Activated CD8-positive, alpha-beta T cell treated with anti-CD3 and anti-CD28 coated beads for 36 hours (primary cell): ENCODE measurements at places on chromosomes 6 and 20.

DNA sequence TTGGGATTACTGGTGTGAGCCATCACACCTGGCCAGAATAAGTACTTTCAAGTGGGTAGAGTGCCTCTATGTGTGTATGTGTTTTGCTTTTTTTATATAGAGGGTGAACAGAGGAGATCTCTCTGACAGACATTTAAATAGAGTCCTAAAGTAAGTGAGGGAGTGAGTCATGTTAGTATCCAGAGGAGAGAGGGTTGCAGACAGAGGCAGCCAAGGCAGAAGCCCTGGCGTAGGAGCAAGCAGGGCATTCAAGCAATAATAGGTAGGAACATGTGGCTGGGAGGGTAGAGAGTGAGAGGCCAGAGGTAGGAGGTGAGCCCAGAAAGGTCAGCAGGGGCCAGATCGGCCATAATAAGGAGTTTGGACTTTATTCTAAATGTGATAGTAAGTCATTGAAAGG is 48.9 kb downstream of the PHF20 start:
- DNase-seq, result no peak

DNA sequence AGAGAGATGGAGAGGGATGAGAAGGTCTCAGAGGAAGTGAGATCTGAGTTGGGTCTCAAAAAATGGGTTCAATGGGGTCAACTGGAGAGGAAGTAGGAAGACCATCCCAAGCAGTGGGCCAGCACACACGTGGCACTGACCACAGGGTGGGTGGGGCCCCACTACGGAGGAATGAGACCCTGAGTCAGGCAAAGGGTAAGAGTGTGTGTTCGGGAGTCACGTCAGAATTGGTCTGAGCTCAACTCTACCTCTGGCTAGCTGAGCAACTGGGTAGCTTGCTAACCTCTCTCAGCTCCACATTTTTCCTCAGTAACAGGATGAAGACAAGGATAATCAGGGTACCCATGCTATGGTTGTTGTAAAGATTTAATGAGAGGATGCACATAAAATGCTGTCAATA is 79.0 kb downstream of the TRERF1 start:
- DNase-seq, result no peak

DNA sequence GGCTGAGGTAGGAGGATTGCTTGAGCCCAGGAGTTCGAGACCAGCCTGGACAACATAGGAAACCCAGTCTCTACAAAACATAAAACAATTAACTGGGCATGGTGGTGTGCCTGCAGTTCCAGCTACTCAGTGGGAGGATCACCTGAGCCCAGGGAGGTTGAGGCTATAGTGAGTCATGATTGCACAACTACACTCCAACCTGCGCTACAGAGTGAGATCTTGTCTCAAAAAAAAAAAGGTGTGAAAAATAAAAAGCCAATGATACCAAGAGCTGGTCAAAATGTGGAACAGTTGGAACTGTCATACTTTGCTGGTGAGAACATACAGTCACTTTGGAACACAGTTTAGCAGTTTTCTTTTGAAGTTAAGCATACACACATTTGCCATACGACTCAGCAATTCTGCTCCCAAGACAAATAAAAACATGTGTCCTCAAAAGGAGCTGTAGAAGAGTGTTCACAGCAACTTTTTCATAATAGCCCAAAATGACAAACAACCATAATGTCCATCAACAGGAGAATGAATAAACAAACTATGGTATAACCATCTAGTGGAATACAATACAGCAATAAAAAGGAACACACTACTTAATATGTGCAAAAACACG is 21.6 kb upstream of the FKBP5 start:
- peak; percentile 74 for DNase-seq

DNA sequence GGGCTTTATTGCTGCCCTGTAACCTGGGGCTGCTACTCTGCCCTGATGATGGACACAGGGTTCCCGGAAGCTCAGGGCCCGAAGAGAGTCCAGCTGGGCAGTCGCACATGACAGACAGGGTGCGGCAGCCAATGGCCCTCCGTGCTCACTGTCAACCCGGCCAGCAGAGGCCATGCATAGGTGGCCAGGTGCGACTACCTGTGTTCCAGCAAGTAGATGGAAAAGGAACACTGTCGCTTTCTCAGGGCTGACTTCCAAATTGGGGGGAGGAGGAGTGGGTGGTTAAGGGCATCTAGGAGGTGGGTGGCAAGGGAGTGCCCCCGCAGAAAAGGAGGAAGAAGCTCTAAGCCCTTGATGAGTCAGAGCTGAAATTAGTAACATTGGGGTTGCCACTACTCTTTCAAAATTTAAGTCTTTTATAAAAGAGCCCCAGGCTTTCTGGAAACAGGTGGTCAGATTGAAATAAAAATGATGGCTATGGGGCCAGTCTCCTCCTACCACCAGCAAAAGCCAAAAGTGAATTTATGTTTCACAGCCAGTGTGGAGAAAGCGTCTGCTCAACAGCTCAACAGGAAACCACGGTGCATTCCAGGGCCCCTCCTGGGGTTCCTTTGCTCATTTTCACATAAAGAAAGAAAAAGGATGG is 2.3 kb upstream of the RAMACL start:
- peak; percentile 6 for DNase-seq

GRCh38 chr20:47727909-47728361 is 57.3 kb downstream of the SULF2 start:
- no peak for DNase-seq

DNA sequence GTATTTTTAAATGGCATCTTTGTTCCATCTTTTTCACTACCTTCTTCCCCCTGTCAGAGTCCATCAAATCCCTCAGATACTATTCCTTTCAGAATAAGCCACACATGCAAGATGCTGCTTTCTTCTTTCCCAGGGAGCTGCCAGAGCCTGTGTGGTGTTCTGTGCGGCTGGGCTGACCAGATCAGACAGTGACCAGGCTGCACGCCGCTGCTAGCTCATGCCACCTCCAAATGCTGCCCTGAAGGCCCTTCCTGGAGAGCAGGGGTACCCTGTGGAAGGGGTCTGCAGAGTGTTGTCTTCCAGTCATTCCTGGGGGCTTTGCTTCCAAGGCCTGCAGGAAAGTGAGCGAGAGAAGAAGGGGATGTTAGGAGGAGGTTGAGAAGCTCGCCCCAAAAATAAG is 179.1 kb upstream of the SUPT3H start:
- DNase-seq, result no peak

DNA sequence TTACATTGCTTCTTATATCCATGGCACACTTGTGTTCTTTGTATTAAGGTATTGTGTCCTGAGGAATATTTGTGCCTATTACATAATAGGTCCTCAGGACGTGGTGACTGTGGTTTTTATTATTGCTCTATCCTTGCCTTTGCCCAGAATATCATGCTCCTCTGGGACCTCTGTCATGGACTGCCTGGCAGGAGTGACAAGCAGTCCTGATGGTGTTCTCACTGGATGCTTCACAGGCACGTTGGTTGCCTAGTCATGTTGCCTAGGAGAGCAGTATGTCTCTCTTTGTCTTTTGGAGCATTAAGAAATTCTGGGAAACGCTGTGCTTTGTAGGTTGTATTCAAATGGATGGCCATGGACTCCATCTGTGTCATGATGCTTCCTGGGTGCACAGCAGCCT is 24.7 kb upstream of the MROH8 start:
- no peak for DNase-seq

DNA sequence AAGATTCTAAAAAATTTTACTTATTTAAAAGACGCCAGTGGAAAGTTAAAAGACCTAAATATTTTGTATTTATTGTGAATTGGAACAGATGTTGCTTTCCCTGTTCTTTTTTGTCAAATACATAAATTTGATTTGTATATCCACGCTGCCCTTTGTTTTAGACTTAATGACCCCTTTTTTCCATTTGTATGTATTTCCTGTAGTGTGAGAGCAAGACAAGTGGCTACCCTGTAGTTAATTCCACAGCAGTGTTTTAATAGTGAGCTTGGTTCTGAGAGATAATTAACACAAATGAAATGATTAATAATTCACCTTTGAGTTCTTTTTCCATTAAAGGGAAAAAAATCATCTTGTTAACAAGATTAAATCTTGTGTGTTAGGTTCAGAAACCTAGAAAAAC is 16.6 kb downstream of the SH3BGRL2 start:
- no peak for DNase-seq

DNA sequence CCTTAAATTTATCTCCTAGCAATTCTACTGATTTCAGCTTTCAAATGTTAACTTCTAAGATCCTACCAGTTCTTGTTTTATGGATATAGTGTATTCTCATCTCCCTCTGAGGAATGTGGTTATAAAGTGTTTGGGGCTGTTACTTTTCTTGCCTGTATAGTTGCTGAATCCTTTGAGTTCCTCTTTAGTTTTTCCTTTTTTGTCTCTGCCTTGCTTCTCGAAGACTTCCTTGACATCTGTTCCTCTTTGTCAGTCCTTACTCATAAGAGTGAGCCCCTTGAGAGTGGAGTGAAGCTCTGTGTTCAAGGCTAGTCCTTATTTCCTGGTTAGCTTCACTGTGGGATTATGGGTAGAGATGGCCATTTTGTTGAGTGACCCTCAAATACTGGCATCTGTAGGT is 84.6 kb downstream of the ELOVL4 start:
- DNase-seq, result no peak

- DNase-seq, result no peak
These were observed 898 bp downstream of the XRN2 start for GRCh38 chr20:21303872-21304586.

GRCh38 chr6:27297484-27297856 is 14.6 kb downstream of the POM121L2 start:
- no peak for DNase-seq

- no peak for DNase-seq
These were observed 22.7 kb downstream of the SLC16A10 start for GRCh38 chr6:111110036-111110435.

GRCh38 chr6:154230910-154231595 is 125.5 kb downstream of the IPCEF1 start:
- no peak for DNase-seq

- no peak for DNase-seq
These were observed 104.3 kb upstream of the BEND6 start for GRCh38 chr6:56850626-56851025.

GRCh38 chr20:31666258-31667042 is 28.7 kb downstream of the COX4I2 start:
- DNase-seq, result peak; percentile 58

DNA sequence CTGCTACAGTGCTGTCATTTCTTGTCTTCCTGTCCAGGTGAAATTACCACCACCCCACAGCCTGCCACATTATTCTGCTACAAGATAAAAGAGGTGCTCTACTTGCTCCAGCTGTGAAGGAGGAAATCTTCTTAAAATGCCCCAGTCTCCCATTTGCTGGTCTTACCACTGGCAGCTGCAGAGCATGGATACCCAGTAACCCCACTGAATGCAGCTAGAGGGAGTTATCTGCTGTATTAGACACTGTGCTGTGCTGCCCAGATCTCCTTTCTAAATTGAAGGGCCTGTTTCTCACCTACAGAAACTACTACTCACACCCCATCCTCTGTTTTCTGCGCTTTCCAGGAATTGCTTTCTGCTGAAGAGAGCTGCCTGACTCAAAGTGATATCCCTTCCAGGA is 517.8 kb downstream of the PKHD1 start:
- no peak for DNase-seq

GRCh38 chr6:126650931-126651330 is 311.0 kb downstream of the CENPW start:
- no peak for DNase-seq

GRCh38 chr6:40387127-40387870 is 199.9 kb downstream of the LRFN2 start:
- DNase-seq, result no peak

DNA sequence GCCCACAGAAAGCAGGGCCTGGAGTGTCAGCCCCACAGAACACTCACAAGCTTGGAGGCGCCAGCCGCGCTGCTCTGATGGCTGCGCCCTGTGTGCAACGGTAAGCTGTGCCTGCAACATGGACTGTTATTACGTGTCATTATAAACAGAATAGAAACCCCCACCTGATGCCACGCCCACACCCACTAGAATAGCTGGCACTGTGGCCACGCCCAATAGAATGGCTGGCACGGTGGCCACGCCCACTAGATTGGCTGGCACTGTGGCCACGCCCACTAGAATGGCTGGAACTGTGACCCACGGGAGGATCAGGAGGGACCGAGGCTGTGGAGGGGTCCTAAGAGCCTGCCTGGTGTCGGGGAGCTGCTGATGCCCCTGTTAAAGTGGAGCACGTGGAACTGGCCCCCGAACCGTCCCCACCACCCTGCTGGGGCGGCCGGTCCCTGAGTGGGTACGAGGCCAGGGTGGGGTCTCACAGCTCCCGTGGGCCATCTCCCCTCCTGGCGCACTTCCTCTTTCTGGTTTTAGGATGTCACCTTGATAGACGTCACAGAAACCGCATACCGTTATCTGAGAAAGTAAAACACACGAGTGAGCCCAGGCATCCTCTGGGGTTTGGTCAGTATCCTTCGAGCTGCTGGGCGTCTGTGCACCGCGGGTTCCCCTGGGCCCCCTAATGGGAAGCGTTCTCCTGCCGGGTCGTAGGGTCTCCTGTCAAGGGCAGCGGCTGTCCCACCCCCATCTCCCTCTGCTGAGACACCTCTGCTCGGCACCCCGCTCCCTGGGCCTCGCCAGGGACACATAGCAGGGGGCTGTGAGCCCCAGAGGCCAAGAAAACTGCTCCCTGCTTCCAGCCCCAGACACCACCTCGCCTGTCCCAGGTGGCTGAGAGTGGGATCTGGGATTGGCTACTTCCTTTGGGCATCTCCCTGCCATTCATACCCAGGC is 25.4 kb downstream of the SLC17A9 start:
- DNase-seq, result peak; percentile 90

GRCh38 chr6:75893058-75893775 is 144.2 kb downstream of the MYO6 start:
- no peak for DNase-seq

GRCh38 chr6:25314509-25315175 is 35.5 kb downstream of the CARMIL1 start:
- DNase-seq, result no peak

GRCh38 chr6:26420688-26421171 is 18.7 kb downstream of the BTN3A1 start:
- DNase-seq, result peak; percentile 44

- DNase-seq, result no peak
These were observed 158.1 kb downstream of the WDR27 start for GRCh38 chr6:169543704-169544103.

DNA sequence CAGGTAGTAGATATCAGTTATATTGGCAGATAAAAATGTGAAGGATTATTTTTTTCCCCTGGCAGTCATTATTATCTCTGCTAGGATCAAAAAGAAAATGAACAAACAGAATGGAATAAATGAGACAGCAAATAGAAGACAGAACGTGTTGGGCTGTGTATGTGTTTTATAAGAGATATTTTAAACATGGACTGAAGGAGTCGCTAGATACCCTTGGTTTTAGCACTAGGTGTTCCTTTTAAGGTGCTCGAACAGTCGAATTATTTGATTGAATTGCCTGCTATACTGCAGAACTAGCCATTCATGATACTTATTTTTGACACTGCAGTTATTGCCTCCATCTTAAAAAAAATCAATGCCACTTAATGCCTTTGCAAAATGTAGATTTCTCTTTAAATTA is 3.7 kb downstream of the GRIK2 start:
- DNase-seq, result no peak

DNA sequence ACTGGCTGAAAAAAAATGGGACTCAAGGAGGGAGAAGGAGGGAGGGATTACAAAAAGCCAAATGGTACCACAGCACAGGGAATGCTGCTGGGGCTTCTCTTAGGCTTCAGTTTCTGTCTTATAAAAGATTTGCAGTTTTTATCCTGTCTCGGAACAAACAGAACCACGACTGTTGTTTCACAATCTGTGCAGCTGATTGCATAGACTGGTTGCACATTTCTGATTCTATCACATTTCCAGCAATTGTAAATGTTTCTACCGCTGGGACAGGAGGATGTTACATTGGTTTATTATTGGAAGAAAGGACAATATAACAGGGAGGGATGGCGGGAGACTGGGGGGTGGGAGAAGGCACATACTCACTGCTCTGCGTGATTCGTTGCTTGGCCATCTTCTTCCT is 73.5 kb upstream of the ARID1B start:
- DNase-seq, result no peak

- DNase-seq, result no peak
These were observed 17.2 kb upstream of the MYT1 start for GRCh38 chr20:64146936-64147477.
